ENCODE measurements at places on chromosomes 6 and 20.

- no peak for DNase-seq
These were observed 161.3 kb downstream of the SOX4 start for GRCh38 chr6:21754891-21755290.

GRCh38 chr20:53003420-53004154, 31.4 kb downstream of the TSHZ2 start:
- no peak for DNase-seq

- peak; percentile 79 for DNase-seq
These were observed at the start of gene PERP for GRCh38 chr6:138107078-138107751. PERP (minus strand) TSS chr6:138107419; CDS start chr6:138107340, 79 bp downstream.

GRCh38 chr20:13420625-13421024, 199.6 kb downstream of the ISM1 start:
- DNase-seq, result no peak

DNA sequence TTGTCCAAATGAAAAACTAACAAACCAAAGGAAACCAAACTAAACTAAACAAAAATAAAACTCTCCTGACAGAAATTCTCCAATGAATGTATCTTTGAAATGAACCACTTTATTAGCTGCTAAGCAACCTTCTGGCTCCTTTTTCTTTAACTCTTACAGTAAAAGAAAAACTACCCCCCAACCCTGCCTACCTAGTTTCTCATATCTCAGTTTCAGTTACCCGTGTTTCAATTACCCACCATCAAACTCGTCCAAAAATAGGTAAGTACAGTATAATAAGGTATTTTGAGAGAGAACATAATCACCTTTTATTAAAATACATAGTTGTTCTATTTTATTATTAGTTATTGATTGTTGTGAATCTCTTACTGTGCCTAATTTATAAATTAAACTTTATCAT, 177.4 kb upstream of the THEMIS start:
- DNase-seq, result no peak

Data from H7 (cell line).